Stomach (tissue), 19 donors: ENCODE measurements at places on chromosomes 1 and 21.

DNA sequence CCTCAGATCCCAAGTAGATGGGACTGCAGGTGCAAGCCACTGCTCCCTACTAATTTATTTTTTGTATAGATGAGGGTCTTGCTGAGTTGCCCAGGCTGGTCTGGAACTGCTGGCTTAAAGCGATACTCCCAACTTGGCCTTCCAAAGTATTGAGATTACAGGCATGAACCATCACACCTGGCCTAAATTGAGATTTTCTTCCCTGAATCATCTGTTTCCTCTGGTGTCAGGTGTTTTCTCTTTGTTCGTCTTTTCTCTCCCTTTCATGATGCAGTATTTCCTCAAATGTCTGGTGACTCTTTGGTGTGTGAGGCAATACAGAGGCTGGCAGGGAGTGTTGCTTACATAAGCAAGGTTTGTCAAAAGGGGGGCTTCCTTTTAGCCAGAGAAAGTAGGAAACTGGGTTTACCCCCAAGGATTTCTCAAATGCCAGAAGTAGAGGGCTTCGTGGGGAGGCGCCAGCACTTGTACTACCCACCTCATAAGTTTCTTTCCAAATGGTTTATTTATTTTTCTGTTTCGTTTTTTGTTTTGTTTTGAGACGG, 27.6 kb downstream of the CLDN14 start:
- DNase-seq: no peak

GRCh38 chr1:113780374-113781146, 21.3 kb upstream of the PHTF1 start:
- DNase-seq: no peak

DNA sequence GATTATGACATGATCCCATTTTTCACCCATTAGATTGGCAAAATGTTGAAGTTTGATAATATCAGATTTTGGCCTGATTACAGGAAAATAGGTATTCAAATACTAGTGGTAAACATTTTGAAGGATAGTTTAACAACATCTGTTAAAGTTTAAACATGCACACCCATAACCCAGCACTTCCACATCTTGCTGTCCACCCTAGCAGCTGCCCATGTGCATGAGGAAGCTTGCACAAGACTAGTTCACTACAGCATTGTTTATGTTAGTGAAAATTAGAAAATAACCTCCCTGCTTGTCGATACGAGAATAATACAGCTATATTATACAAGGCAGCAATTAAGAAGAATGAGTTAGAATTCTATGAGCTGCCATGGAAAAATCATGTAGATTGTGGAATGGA, 127.6 kb downstream of the C1orf21 start:
- DNase-seq: no peak

GRCh38 chr21:39802217-39802616, 57.2 kb downstream of the IGSF5 start:
- no peak for DNase-seq

- no peak for DNase-seq
Measured at GRCh38 chr1:5877683-5878530, 114.3 kb downstream of the NPHP4 start.

DNA sequence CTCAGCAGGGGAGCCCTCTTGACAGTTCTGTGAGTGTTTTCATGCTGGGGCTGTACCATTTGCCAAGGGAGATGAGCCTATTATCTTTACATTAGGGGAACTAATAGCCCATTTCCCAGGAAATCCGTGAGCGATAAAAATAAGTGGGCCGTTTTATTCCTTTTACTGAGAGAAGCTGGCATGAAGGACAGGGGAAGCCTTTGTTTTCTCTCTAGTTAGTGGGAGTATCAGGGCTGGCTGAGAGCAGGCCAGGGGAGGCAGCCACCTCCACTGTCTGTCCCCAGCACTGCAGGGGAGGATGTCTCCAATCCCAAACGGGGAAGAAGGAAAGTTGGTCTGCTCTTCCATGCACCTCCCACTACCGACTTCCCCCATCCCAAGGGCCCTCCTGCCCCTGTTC, 2.5 kb downstream of the UBL4B start:
- DNase-seq: no peak
